ENCODE measurements at places on chromosomes 5 and 9. TPM values are rescaled to one million over a fixed set of nuclear protein-coding genes. Genes with fewer than 3 reads are reported as not detected.

MEIKIN gene
- not detected for total RNA-seq

SPATA31C1 gene
- not detected for total RNA-seq

GRCh38 chr5:108749128-108749861 lies 1.6 kb downstream of the FER start:
- peak; percentile 68 for DNase-seq
- peak overlapping the region; percentile 97 for H3K4me3 ChIP-seq
- H3K27ac ChIP-seq: peak overlapping the region; percentile 75
- H3K4me1 ChIP-seq: peaks cover 31% of the 10 kb centered on the region

- peaks cover 36% of the 10 kb centered on the region for H3K4me1 ChIP-seq
- DNase-seq: no peak
- no peak overlapping the region for H3K4me3 ChIP-seq
These were observed 22.8 kb downstream of the CCDC69 start for GRCh38 chr5:151200913-151201595.

OR1J2 gene
- total RNA-seq: not detected

- no peak overlapping the region for H3K27ac ChIP-seq
- H3K27me3 ChIP-seq: no peaks in the 10 kb centered on the region
- no peaks in the 10 kb centered on the region for H3K36me3 ChIP-seq
- DNase-seq: no peak
- H3K4me1 ChIP-seq: no peaks in the 10 kb centered on the region
These were observed 157.2 kb downstream of the MELK start for GRCh38 chr9:36729906-36730305.

RFX3 gene
- total RNA-seq: 22.5 TPM

DNA sequence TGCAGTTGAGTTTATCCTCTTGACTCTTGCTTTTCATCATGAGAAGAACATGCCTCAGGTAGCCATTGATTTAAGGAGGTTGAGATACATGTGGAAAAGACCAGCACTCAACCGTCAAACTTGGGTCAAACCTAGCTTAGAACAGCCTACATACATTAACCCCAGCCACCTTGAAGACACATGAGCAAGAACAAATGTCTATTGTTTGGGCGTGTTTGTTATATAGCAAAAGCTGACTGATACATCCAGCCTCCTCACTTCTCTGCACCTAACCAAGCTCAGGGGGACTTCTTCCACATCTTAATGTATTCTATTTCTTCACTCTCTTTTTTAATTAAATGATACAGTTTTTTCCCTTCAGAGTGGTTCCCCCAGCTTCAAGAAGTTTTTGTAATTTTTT lies 28.7 kb downstream of the DRD1 start:
- H3K27me3 ChIP-seq: peaks cover 53% of the 10 kb centered on the region
- no peak for DNase-seq
- peaks cover 5% of the 10 kb centered on the region for H3K36me3 ChIP-seq
- no peak overlapping the region for H3K4me3 ChIP-seq

- H3K4me1 ChIP-seq: peaks cover 21% of the 10 kb centered on the region
- no peak for DNase-seq
- H3K36me3 ChIP-seq: peaks cover 43% of the 10 kb centered on the region
- H3K27ac ChIP-seq: no peak overlapping the region
- no peak overlapping the region for H3K4me3 ChIP-seq
These were observed 78.9 kb downstream of the SMARCA2 start for GRCh38 chr9:2093920-2094597.

FBLL1 gene
- 0.28 TPM for total RNA-seq

CCNG1 gene
- 58.4 TPM for total RNA-seq

TLR4 gene
- 0.42 TPM for total RNA-seq

DNA sequence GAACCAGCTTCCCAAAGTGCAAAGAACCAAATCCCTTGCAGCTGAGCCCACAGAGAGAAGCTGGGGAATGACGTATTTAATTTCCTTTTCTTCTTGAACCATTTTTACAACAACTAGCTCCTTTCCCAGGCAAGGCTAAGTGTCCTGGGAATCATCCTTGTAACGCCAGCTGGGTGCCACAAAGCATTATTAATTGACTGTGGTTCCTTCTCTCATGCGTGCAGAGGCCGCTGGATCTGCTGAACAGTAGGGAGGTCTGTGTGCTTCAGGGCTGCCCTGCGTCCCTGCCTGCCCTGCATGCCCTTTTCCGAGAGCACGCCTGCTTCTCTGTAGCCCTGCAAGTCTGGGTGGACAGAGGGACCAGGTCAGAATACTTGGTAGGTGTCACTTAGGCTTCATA lies 124.1 kb upstream of the OTULINL start:
- no peak for DNase-seq
- H3K36me3 ChIP-seq: peaks cover 4% of the 10 kb centered on the region
- H3K4me3 ChIP-seq: no peak overlapping the region
- no peaks in the 10 kb centered on the region for H3K27me3 ChIP-seq
- no peaks in the 10 kb centered on the region for H3K4me1 ChIP-seq

DNA sequence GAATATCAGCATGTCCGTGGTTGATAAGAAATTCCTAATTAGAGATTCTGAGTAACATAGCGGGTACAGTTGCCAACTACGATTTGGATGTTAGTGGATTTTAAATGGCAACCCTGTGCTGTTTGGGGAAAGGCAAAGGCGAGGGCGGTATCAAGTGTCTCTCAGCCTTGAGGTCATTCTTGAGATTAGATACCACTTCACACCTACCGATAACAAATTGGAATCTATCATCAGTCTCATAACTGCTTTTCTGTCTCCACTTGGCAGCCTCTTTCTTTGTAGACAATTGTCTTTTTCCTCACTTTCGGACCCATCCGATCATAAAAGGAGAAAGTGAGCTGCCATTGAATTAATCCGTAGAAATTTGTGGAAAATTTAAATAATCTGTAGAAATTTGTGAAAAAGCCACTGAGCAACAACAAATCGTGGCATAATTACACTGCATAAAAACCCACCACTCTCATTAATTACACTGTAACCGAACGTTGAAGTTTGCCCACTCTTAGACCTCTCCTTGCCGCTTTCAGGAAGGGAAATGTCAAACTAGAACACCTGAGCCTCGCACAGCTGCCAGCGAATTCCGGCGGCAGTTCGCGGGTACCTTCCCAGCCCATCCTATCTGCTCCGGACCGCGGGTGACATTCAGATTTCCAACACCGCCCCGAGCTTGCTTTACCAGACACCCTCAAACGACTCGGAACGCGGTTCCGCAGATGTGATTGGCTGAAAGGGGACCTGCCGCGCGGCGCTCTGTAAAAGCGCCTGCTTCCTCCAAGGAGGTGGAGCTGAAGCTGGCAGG lies 849 bp upstream of the RGMB start:
- H3K27me3 ChIP-seq: peaks cover 80% of the 10 kb centered on the region
- DNase-seq: no peak
- H3K36me3 ChIP-seq: no peaks in the 10 kb centered on the region
- peak overlapping the region; percentile 91 for H3K4me3 ChIP-seq
- no peak overlapping the region for H3K27ac ChIP-seq

GRCh38 chr9:76181020-76181641 lies 213.1 kb downstream of the RFK start:
- H3K4me1 ChIP-seq: peaks cover 40% of the 10 kb centered on the region
- peak overlapping the region; percentile 65 for H3K4me3 ChIP-seq
- peak; percentile 71 for DNase-seq
- peak overlapping the region; percentile 95 for H3K27ac ChIP-seq

CCL27 gene
- total RNA-seq: not detected

GRCh38 chr5:10420932-10421331 lies 20.7 kb upstream of the ROPN1L start:
- peaks cover 33% of the 10 kb centered on the region for H3K4me1 ChIP-seq
- no peaks in the 10 kb centered on the region for H3K27me3 ChIP-seq

DBH gene
- not detected for total RNA-seq

DNA sequence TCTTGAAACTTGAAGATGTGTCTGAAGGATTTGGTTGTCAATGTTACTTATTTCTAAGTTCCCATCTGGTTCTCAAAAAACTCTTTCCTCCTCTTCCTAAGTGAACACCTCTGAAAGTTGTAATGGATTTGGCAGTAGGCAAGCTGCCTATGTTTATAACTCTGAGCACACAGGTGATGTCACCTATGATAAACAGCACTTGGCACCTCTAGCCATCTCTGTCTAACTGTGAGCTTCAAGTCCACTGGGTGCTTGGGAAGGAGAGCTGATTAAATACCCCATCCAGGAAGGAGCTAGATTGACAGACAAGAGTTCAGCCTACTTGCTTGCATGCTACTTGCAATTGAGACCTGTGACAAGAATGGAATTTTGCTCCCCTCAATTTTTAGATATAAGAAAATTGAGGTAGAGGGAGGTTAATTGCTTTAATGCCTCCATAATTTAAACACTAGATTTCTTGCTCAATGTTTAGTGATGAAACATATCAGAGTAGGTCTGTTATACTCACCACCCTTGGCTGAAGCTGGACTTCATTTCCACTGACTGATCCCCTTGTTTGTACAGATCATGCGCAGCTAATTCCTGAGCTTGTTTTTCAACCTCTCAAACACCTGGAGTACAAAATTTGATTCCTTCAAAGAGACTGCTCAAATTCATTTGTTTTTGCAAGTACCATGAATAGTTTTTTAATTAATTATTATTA lies 49.9 kb downstream of the PDE4D start:
- DNase-seq: no peak
- H3K27ac ChIP-seq: no peak overlapping the region
- peaks cover 7% of the 10 kb centered on the region for H3K27me3 ChIP-seq

DNA sequence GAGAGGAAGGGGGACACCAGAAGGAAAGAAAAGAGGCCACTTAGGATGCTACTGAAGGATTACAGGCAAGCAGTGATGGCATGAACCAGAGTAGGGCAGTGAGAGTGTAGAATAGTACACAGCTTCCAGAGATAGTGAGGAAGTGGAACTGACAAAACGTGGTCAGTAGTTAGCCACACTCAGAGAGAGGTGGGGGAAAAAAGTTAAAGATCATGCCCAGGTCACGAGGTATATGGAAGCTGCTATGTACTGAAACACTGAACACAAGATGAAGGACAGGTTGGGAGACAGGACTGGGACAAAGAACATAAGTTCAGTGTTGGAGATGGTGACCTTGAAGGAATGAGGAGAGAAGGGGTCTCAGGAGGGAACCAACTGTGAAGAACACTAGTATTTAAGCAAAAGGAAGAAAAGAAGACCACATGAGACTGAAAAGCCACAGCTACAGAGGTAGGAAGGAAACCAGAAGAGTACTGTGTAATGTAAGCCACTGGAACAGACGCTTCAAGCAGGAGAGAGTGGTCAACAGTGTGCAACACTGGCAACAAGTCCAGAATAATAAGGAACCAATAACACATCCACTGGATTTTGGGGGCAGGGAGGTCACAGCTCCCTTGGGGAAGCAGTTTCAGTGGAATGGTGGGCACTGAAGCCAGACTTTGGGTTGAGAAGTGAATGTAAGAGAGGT lies 45.5 kb downstream of the ELL2 start:
- peak overlapping the region; percentile 70 for H3K4me3 ChIP-seq
- peaks cover 38% of the 10 kb centered on the region for H3K4me1 ChIP-seq
- peak overlapping the region; percentile 52 for H3K27ac ChIP-seq

- no peak overlapping the region for H3K4me3 ChIP-seq
- H3K36me3 ChIP-seq: no peaks in the 10 kb centered on the region
- DNase-seq: no peak
- H3K27me3 ChIP-seq: peaks cover 8% of the 10 kb centered on the region
- no peaks in the 10 kb centered on the region for H3K4me1 ChIP-seq
These were observed 209.2 kb upstream of the IRX4 start for GRCh38 chr5:2091921-2092320.

MYOT gene
- not detected for total RNA-seq

DNA sequence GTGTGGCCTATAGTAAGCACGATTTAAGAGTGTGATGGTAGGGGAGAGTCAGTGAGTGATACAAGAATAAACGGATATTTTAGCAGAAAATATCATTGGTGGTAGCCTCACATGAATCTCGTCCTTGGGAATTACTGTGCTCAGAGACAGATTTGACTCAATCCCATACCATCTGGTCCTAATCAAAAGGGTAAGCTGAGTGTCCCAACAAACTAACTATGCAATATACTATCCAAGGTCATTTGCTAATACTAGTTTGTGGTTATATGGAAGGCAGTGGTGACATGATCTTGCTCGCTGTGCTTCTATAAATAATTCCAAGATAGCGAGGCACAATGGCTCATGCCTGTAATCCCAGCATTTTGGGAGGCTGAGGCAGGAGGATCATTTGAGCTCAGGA lies 103.2 kb downstream of the TRPM6 start:
- H3K4me1 ChIP-seq: no peaks in the 10 kb centered on the region
- no peaks in the 10 kb centered on the region for H3K36me3 ChIP-seq
- no peak for DNase-seq
- H3K4me3 ChIP-seq: no peak overlapping the region

GRCh38 chr5:77360381-77360780 lies 131.7 kb downstream of the WDR41 start:
- no peaks in the 10 kb centered on the region for H3K36me3 ChIP-seq
- H3K4me3 ChIP-seq: no peak overlapping the region
- no peaks in the 10 kb centered on the region for H3K4me1 ChIP-seq

- no peaks in the 10 kb centered on the region for H3K27me3 ChIP-seq
- DNase-seq: peak; percentile 100
- H3K4me3 ChIP-seq: peak within 1 kb of the TSS; percentile 92
- peaks cover 34% of the 10 kb centered on the region for H3K4me1 ChIP-seq
- H3K27ac ChIP-seq: peak within 1 kb of the TSS; percentile 93
These were observed at the start of gene ZBTB5 for GRCh38 chr9:37465249-37466036. TSS of gene ZBTB5 (minus strand) at chr9:37465450. CDS start at chr9:37442551, 22,899 bp downstream.

DNA sequence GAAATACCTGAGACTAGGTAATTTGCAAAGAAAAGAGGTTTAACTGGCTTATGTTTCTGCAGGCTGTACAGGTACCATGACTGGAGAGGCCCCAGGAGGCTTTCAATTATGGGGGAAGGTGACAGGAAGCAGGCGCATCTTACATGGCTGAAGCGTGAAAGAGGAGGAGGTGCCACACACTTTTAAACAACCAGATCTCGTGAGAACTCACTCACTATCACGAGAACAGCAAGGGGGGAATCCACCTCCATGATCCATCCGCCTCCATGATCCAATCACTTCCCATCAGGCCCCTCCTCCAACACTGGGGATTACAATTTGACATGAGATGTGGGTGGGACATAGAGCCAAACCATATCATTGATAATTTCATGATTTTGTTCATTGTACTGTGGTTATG lies 2.5 kb upstream of the MED27 start:
- peaks cover 14% of the 10 kb centered on the region for H3K36me3 ChIP-seq
- peaks cover 28% of the 10 kb centered on the region for H3K4me1 ChIP-seq
- no peak overlapping the region for H3K27ac ChIP-seq
- peaks cover 24% of the 10 kb centered on the region for H3K27me3 ChIP-seq
- H3K4me3 ChIP-seq: no peak overlapping the region

F2RL2 gene
- not detected for total RNA-seq

All from natural killer cell treated with Interleukin-12 subunit alpha and Interleukin-12 subunit beta and Interleukin-15 and Interleukin-18, amount 100 ng/mL, for 72 hours (primary cell).